ENCODE measurements at places on chromosomes 3 and 15. TPM values are rescaled to one million over a fixed set of nuclear protein-coding genes. Genes with fewer than 3 reads are reported as not detected.

DNA sequence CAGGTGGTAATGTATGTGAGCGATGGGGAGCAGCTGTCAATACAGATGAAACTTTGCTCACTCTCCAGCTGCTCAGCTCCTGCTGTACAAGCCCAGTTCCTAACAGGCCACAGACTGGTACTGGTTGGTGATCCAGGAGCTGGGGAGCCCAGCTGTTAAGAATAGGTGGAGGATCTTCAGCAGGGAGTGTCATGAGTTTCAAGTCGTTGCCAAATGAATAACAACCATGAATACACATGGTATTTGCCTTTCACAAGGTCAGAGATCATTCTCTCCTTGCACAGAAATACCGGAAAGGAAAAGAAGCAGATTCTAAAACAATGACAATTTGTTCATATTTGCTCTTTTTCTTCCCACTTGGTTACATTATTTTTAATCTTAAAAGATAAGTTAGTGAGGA is 5.1 kb downstream of the PLSCR1 start:
- no peak for DNase-seq

- no peak for DNase-seq
These were observed 70.7 kb downstream of the RIOX2 start for GRCh38 chr3:97901313-97902248.

The STT3B gene
- total RNA-seq: 113 TPM

DNA sequence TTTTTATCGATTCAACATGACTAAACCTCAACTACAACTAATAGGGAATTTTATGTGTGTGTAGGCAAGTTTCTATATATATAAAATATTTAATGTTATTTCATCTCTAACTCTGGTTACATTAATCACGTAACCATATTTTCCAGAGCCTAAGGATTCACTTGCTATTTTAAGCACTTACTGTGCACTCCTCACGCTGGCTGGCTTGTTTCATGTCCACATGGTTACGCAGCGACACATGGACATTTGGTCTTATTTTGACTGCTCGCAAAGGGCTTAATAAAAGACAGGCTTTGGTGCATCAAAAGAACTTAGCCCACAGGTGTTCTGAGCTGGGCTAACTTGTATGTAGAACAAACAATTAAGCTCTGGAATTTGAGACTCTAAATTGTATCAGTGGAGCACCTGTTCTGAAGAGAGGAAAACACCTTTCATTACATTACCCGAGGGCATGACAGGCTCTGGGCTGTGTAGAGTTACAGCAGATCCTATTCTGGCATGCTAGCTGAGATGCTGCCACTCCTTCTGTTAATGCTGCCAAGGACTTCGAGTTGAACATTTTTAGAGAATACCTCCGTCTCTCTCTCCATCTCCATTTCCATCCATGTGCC is 130.0 kb upstream of the NR2F2 start:
- no peak for DNase-seq

GRCh38 chr3:54764911-54765310 is 162.9 kb downstream of the LRTM1 start:
- DNase-seq: no peak

DNA sequence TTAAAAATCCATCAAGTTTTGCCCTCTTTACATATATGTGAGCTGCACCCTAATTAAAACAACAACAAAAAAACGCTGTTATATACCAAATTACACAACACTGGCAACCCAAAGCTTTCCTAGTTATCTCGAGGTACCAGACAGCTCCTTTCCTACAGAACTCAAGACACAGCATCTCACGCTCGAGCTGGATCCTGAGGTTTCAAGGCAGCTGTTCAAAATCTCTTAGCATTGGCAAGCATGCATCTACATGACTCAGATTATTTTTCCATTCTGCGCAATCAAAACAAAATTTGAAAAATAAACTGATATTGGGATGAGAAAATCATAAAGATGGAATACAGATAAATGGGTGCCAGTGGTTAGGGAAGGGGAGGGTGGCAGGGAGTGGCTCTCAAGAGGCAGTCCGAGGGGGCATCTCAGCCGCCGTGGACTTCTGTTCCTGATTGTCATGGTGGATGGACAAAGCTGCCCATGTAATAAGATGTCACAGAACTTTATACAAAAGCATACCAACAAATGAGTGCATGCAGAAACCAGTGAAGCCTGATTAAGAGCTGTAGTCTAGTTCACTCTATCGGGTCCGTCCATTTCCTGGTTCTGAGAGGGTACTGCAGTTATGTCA is 91.5 kb downstream of the ADAMTS17 start:
- no peak for DNase-seq

- DNase-seq: no peak
These were observed 70.4 kb downstream of the UMPS start for GRCh38 chr3:124800511-124801258.

DNA sequence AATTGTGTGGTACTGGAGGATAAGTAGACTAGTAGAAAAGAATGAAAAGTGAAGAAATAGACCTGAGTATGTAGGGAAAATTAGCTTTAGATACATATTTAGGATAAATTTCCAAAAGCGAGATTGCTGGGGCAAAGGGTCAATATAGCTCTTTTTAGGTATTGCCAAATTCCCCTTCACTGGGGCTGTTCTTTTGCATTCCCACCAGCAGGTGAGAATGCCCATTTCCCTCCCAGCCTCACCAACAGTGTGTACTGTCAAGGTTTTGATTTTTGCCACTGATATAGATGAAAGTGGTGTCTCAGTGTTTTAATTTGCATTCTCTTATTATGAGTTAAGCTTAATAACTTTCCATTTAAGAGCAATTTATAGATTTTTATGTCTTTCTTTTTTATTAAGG is 35.7 kb upstream of the BHLHE40 start:
- no peak for DNase-seq

DNA sequence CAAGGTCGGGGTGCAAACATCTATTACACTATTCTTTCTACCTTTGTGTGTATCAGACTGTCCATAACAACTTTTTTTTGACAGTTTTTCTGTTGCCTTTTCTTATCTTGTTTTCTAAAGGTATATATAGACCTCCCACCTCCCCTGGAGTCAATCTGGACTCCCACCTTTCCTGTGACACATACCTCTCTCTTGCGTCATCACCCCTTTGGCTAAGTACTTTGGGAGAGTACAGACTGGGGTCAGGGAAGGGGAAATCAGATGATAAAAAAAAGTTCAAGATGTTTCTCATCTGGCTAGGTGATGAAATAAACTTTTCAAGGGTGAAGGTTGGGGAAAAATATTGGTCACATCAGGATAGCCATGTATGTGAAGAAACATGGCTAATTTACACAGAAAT is 17.2 kb downstream of the TSPAN3 start:
- DNase-seq: no peak

DNA sequence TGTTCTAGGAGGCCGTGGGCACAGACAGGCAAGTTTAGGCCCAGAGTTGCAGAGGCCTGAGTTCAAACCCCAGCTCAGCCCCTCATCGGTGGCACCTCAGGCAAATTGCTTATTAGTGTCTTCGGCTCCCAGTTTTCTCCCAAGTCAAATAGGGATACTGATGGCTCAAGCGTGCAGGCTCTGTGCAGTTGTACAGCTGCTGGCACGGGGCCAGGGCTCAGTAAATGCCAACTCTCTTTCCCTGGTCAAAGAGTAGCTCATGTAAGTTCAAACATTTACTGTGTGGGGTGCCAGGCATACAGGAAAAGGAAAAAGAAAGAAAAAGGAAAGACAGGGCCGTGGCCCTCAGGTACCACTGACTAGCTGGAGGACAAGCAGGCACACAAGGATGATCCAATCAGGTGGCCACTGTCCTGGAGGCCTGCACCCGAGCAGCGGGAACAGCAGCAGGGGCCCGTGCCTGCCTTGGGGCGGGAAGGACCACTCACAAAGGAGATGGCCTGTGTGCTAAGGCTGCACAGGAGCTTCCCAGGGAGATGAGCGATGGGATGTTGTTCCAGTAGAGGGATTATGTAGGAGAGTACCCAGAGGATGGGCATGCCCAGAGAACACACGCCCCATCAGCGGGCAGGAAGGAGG is 70.8 kb downstream of the TBC1D2B start:
- no peak for DNase-seq
